Activated T-helper 1 cell treated with anti-CD3 and anti-CD28 coated beads, Interleukin-2, amount 50 U/mL, for 16 hours (primary cell): ENCODE measurements at places on chromosomes 4 and X.

DNA sequence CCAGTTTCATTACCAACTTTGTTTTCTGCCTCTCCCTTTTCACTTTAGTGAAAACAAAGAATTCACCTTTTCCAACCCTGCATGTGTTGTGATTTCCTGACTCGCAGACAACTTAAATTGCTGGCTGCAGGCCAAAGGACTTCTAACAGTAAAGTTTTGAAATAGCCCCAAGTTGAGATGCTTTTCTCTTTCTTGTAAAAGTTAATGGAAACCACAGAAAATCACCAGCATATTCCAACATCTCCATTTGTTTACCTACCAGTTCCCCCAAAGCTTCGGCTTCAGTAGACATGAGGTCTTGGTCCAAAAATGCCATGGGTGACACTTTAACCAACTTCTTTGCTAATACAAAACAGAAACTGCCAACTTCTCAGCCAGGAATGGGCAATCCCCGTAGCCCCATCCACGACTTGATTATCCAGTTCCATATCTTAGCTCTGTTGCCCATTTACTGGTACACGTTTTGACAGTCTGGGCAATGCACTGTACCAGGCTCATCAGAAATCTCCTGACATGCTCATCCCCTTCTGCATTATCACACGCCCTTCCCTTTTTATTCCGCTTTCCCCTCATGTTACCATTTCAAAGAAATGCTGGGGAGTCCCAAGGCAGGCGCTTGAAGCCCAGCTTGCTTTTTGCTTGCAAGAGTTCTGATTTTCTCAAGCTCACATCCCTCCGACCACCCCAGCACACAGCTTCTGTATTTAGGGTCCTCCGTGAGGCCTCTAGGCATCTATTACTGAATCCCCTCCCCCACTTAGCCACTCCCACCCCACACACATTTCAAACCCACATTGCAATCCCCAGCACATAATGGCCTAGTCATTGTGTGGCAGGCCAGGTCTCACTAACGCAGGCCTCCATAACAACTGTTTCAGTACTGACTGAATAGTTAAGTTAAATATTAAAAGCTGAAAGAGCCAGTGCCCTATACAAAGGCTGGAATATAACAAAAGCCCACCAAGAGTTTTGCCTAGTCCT is 137.9 kb upstream of the S100G start:
- DNase-seq, result no peak

GRCh38 chrX:30308263-30309138 is 689 bp downstream of the NR0B1 start:
- no peak for DNase-seq

DNA sequence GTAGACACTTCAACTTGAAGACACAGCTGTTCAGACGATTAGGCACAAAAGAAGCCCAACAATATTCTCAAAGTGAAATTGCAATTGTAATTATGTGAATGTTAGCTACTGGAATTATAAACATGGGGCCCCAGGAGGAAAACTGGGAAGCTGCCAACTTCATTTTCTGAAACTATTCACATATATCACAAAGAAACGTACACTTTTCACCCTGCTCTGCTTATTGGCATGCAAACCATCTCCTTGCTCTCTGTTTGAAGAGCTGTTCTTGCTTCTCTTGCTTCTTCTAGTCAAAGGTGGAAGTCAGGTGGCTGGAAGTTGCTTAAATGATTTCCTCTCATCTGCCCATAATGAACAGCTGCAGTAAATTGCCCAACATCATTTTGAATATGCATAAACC is 320.1 kb downstream of the CFAP299 start:
- DNase-seq, result no peak

- DNase-seq, result no peak
Observed at GRCh38 chr4:121642292-121642691, 54.5 kb downstream of the ANXA5 start.

DNA sequence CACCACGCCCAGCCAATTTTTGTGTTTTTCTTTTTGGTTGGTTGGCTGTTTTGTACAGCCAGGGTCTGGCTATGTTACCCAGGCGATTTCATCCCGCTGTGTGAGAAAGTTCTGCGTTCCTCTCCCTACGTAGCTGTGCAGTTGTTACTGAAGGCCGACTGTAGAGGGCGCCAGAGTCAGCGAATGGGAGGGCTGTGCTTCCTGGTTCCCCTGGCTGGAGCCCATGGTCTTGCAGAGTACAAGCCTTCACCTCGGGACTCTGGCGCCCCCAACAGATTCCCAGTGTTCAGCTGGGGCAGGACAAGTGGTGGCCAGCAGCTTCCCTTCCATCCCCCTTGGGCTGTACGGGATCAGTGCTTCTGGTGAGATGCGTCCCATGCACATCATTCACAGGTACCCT is 5.6 kb upstream of the CT45A1 start:
- no peak for DNase-seq

GRCh38 chrX:14697451-14697850 is 168.1 kb downstream of the GLRA2 start:
- no peak for DNase-seq

DNA sequence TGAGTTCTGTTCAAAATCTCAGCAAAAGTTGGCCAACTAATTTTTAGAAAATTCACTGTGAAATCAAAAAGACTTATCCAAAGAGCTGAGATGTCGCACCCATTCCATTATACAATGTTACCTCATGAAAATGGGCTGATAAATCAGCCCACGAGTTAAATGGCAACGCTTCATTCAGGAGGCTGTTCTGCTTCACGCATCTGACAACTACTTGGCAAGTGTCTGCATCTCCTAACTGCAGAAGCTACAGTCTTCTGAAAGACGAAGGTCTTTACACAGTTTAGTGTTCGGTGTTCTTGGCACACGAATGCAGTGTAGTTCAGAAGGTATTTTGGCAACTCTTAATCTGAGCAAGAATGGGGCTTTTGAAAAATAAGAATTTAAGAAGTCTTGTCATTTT is 166.6 kb upstream of the DKK2 start:
- DNase-seq, result no peak

- no peak for DNase-seq
Observed at GRCh38 chr4:159267869-159268285, 165.0 kb downstream of the RAPGEF2 start.

GRCh38 chr4:190121759-190122158 is 51.8 kb upstream of the DUX4 start:
- DNase-seq, result no peak

GRCh38 chr4:123297836-123298235 is 98.8 kb upstream of the SPRY1 start:
- no peak for DNase-seq

DNA sequence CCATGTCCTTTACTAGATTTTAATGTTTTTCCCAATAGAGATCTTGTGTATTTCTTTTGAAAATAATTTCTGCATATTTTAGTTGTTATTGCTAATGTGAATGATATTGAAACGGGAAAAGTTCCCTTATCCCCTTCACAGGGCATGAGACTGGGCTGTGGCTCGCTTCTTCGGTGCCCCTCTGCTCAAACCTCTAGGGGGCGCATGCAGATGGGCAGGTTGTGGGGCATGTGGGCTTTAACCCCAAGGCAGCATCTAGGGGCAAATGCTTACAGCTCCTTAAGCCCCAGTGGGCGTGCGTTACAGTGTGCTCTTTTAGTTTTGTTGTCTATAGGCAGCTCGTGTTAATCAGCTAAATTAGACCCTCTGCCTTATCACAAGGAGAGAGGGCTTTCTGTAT is 194.7 kb downstream of the OPHN1 start:
- no peak for DNase-seq

- DNase-seq, result no peak
Observed at GRCh38 chr4:99587309-99587708, 12.7 kb downstream of the MTTP start.

GRCh38 chr4:92303621-92304027 is at the start of gene GRID2:
TSS of gene GRID2 (plus strand) at chr4:92303966.
- no peak for DNase-seq

DNA sequence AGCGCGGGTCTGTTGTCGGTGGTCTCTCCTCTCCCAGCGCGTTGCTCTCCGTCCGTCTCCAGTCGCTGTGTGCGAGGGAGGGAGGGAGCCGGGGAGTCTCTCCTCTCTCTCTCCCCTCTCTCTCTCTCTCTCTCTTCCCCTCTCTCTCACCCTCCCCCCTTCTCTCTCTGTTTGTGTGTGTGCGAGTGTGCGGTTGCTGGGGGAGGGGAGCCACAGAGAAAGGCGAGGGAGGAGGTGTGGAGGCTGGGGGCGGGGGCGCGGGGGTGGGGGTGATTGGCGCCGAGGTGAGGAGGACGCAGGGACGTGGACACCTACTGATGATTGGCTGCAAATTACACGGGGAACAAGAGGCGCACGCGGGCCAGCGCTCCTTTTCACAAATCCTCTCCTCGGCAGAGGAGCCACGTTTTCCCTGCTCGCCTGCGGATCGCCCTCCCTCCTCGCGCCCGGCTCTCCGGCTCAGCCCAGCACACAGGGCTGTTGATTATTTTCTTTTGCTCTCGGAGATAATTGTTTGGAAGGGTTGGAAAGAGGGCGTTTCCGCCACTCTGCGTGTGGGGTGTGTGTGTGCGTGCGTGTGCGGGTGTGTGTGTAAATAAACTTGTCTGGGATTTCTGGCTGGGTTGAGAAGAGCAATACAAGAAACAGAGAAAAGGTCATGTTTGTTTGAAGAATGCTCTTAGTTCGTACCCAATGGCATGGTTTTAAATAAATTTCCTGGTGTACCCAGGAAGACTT is at the start of gene CXXC4:
Gene CXXC4, minus strand, starts transcription at position 73 of the 738 bp plus-strand sequence. CDS start 3,092 bp downstream, outside the sequence.
- no peak for DNase-seq

DNA sequence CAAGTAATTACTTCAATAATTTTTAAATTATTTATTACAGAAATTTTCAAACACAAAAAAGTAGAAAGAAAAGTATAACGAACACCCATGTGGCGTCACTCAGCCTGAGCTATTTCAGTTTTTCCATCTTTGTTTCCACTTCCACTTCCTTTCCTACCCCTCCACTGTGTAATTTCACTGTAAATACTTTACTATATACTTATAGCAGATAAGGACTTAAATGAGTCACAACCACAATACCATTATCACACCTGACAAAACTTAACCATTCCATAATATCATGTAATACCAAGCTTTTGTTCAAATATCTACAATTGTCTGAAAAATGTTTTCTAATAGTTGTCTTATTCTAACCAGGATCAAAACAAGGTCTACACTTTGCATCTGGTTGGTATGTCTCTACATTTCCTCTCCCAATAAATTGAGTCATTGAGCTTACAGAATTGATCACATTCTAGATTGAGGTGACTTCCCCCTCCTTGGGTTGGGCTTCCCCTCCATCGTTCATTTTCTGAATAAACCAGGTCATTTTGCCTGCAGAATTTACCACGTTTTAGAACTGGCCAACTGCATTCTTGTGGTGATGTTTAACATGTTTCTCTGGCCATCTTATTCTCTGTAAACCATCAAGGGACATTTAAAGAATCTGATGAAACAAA is 48.7 kb downstream of the ATP10D start:
- DNase-seq, result no peak

DNA sequence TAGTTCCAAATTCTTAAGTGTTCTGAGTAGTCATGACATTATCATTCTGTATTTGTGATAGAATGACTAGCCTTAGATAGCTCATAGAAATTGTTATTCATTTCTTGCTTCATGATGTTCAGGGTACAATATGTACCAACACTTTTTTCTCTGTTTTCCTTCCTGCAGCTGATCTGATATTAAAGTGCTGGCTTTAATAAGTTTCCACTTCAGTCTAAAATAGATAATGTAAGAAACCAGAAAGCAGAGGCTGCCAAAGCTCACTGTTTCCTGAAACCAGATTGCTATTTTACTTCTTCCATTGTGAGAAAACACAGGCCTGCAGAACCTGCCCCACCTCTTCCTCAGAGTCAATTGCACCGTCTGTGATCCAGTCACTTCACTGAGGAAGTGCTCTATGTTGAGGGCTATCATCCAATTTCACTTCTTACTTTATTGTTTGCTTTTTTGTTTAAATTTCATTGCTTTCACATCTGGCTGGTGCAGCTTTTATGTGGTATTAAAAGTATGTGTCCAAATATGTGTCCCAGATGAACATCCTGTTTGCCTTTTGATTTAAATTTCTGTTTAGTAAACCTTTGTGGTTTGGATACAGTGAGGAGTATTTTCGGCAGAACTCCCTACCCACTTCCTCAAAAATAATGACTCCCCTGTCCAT is 652.1 kb downstream of the ANKRD50 start:
- DNase-seq, result no peak

- DNase-seq, result no peak
Observed at GRCh38 chr4:81874661-81875515, 403.2 kb upstream of the RASGEF1B start.

GRCh38 chr4:78556665-78557064 is 5.1 kb downstream of the ANXA3 start:
- DNase-seq, result no peak
